ENCODE measurements at places on chromosomes 3 and 15.

DNA sequence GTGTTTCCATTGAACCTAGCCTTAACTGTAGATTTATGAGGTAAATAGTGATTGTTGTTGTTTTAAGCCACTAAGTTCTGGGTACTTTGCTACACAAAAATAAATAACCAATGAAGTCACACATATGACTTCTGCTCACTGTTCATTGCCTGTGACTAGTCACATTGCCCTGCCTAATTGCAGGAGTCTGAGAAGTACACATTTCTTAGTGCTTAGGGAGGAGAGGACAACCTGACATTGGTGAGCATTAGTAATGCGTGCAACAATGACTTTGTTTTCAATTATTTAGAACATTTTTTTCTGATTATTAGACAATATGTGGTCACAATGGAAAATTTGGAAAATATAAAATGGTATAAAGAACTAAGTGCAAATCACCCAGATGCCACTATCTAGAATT lies 133.2 kb upstream of the DAZL start:
- no peak for DNase-seq

- no peak for DNase-seq
Observed at GRCh38 chr3:107596639-107597038, 73.9 kb downstream of the BBX start.

DNA sequence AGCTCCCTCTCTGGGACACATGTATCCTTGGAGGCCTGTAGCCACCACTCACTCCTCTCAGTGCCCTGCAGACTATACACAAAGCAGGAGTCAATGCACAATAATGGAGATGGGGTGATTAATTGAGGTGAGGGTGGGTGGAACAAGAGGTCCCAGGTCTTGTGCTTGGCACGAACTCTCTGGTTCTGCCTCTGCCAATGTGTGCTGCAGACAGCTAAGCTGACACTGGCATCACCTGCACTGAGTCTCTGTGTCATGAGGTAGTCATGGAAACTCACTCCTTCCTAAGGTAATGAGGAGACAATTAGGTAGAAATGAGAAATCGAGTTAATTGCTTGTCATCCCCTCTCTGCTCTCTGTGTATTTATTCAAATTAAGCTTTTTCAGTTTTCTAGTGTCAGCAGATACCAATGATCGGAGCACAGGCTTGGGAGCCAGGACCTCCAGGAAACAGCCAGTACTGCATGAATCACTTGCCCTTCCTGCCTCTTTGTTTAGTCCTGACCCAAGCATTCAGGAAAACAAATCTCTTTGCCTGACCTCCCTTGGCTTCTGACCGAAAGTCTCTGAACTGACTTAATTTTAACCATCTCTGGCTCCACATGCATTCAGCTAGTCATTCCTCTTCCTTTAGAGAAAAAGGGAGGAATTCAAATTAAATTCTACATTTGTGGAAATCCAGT lies 56.7 kb downstream of the DRD3 start:
- no peak for DNase-seq

- no peak for DNase-seq
Observed at GRCh38 chr3:190205739-190206138, 85.0 kb upstream of the P3H2 start.

GRCh38 chr15:67835297-67836133 lies 4.3 kb downstream of the RNU6-1 start:
- no peak for DNase-seq

DNA sequence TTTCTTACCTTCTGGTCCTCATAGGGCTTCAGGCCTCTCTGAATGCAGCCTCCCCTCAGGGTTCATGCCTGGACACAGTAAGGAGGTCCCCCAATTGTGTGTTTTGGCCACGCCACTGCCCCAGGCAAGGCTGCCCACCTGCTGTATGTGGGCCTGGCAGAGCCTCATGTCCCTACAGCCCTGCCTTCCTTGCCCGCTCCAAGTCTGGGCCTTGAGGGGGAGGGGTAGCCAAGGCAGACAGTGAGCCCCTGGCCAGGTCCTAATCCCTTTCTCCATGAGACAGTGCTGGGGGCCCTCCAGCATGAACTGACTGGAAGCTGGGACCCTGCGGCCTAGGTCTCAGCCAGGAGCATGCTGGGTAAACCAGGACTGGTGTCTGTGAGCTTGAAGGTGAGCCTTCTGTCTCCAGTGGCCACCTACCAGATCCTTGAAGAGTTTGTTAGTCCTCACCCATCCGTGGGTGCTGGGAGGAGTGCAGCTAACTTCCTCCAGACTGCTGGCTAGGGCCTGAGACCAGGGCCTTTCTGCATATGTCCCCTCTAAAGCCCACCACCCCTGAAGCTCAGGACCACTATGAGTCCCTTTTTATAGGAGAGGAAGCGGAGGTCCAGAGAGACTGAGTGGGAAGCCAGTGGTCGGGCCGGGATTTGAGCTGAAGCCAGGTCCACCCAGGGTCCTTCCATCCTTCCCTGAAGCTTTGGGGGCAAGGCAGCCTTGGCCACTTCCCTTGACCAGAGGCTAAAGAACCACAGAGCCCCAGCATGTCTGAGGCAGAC lies 8.7 kb downstream of the ZBTB47 start:
- no peak for DNase-seq

DNA sequence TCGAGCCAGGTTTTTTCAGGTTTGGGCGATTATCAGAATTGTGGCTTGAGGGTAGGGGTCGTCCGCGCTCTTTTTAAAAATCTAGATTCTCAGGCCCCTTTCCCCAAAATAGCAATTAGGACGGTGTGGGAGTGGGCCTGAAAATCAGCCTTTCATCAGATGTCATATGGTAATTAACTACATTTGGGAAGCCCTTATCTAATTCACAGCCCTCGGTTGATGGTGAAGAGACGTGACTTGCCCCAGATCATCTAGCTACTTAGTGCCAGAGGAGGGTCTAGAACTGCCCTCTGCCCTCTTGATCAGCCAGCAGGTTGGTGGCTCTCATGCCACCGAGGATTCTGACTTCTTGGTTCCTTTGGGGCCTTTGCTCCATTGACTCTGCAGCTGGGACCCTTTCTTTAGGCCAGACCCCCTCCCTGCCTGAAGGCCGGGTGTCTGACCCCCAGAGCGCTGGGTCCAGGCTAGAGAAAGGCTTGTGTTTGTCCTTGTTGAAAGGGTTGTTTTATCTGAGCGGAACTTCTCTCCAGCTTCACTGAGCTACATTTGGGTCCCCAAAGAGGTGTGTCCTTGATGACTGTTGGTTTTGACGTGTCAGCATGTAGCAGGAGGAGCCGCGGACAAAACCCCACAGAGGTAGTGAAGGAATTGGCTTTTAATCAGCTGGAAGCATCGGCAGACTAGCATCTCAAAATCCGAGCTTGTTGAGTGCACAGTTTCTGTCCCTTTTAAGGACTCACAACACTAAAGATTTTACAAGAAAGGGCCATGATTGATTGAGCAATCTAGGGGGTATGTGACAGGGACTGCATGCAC lies 857 bp downstream of the AEN start:
- no peak for DNase-seq

- DNase-seq, result no peak
Observed at GRCh38 chr3:4755566-4755965, 223.7 kb upstream of the BHLHE40 start.

- no peak for DNase-seq
Observed at GRCh38 chr3:27080258-27080525, 289.0 kb downstream of the NEK10 start.

GRCh38 chr3:57464801-57465200 lies 79.3 kb downstream of the DNAH12 start:
- no peak for DNase-seq

DNA sequence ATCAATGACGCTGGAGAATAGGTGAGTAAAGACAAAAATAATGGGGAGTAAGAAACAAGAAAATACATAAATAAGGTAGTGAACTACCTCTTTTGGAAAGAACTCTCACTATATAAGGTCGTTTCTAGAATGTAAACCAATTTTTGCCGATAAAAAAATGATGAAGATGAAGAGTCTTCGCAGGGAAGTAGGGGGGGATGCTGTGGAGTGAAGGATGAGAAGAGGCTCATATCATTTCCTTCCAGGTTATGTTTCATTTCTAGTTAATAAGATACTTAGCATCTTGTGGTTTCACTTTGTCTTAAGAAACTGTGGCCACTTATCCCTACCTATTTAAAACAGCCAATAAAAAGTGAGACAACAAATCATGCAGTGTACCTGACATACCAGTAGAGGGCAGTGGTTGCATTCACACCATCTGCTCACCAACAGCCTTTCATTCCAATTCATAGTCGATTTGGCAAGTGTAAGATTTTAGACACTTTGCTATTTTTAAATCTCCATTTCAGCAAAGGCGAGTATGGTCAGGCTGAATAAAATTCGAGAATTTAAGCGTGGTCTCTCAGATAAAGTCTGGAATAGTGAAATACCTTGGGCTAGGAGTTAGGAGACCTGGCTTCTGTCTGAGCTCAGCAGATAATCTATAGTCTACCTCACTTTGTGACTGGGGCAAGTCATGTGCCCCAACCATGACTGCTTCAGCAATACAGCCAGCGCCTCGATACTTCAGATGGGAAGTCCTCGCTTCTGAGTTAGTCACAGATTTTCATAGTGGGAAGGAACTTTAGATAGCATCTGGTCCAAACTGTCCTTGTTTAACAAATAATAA lies 28.9 kb upstream of the ICE2 start:
- peak; percentile 31 for DNase-seq

GRCh38 chr15:78810362-78811123 lies 721 bp downstream of the ADAMTS7 start:
- no peak for DNase-seq

DNA sequence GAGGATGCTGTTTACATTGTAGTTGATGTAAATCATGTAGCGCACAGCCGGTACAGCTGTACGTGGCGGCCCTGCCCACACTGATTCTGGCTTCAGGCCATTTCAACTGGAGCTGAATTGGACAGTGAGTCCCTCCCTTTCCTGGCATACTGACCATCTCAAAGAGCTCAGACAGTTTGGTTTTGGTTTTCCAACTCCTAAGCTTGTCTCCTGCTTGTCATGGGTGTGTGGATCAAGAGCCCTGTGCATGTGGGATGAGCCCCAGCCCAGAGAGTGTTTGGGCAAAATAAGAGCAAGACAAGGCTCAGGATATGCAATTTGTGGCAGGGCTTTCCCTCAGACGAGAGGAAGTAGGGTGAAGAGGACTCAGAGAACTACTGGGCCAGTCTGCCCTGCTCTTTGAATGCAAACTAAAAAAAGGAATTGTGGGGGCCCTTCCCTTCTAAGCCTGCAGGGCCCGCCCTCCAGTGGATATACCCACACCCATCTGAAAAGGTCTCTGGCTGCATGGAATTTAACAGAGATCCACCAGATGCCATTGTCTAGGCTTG lies 13.3 kb downstream of the ITGA11 start:
- DNase-seq, result no peak

- no peak for DNase-seq
Observed at GRCh38 chr3:177351757-177352158, 154.5 kb upstream of the TBL1XR1 start.

DNA sequence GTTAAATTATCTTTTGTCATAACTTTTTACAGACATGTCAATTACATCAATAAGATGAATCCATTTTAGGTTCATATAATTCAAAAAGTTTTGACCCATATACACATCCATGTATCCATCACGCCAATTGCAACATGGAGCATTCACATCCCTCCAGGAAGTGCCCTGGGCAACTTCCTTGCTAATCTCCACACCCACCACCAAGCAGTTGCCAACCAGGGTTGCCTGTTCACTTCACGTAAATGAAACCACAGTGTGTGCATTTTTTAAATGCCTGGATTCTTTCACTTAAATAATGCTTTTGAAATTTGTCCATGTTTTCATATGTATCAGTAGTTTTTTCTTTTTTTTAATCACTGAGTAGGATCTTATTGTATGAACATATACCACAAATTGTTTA lies 40.7 kb upstream of the LYZL4 start:
- DNase-seq, result no peak

- DNase-seq, result no peak
Observed at GRCh38 chr3:13106308-13107001, 33.2 kb upstream of the IQSEC1 start.

DNA sequence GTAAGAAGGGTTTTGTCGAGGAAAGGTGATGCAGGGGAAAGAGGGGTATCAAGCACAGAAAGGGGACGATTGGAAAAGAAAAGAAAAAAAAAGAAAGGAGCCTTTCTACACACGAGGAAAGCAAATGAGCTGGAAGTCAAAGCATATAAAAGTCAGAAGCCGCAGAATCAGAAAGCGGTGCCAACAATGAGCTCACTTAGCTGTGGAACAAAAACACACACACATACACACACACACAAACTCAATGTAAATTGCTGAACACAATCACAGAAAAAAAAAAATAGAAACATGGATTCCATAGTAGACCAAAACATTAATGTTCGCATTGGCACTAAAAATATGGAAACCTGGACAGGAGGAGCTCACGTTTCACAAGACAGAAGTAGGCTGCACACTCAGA lies 63.4 kb upstream of the FEZF2 start:
- no peak for DNase-seq

DNA sequence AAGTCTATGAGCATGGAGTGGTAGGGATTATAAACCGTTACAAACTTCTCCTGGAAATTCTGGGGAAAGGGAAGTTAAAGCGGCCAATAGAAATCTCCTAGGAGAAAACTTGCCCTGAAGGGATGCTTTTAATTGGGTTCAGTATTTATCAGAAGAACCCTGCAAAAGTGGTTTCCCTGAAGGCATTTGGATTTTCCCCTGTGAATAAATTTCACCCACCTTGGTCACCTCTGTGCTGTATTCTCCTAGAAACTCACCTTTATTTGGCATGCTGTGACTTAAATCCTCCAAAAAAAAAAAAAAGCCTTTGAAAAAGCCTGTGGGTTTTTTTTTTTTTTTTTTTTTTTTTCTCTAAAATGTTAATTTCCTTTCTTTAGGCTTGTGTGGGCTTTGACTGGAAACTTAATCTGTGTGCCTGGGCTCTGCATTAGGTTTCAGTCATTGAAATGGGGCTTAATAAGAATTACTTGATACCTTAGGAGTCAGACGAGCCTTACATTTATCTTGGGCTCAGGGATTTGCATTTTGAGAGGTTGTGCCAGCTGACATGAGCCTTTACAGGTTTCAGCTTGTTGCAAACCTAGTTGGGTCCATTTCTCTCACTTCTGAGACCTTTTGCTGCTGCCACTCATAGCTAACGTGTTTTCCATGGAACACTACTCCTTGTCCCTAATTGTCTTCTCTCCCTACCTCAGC lies 22.0 kb downstream of the TGFBR2 start:
- DNase-seq, result no peak

DNA sequence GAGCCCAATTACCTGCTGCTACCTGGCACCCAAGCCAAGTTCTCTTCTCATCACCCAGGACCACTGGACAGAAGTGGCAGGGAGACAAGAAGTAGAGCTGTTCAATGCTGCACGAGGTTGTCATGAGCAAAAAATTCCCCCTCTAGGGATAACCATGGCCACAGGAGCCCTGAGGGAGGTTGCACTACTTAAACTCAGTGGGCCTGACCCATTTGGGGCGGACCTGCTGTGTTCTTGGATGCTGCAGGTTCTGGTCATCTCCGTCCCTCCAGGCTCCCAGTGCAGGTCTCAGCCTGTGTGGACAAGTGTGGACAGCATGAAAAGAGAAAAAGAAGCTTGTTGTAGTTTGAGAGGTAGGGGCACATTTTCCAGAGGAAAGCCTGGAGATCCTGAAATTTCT lies 26.1 kb upstream of the MANF start:
- no peak for DNase-seq
